Activated naive CD4-positive, alpha-beta T cell treated with Interleukin-2 at 50 U/mL for 16 hours (primary cell): ENCODE measurements at places on chromosomes 5 and 9.

- DNase-seq: no peak
These were observed 283.7 kb downstream of the TLR4 start for GRCh38 chr9:117987945-117988344.

DNA sequence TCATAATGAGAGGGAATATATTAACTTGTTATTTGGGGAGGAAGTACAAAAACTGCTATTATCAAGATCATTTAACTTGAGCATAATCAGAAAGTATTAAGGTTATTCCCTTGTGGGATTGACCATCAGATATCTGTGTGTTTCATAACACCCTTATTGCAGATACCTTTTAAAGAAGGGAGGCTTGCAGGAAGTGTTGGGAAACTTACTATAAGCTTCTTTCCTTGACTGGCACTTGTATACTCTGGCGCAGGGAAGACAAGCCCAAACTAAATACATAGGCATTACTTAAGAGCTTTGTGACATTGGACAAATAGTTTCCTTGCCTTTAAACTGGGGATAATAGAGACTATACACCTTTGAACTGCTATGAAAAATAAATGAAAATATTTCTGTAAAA is 50.9 kb downstream of the PIK3R1 start:
- no peak for DNase-seq

DNA sequence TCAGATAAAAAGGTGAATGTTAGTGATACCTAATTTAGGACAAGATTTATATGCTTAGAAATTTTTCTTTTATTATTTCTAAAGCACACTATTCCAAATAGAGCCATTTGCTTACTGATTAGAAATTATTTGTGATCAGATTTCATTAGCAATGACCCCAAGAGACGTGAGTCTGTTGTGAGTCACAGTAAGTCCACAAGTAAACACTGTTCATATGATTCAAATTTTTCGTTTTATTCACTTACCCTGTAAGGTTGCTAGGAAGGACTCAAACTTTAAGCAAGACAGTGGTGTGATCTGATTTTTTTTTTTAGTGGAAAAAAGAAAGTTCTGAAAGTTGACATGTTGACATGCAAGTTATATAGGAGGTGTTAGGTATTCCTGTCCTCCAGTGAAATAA is 1.2 kb downstream of the CARD6 start:
- no peak for DNase-seq

DNA sequence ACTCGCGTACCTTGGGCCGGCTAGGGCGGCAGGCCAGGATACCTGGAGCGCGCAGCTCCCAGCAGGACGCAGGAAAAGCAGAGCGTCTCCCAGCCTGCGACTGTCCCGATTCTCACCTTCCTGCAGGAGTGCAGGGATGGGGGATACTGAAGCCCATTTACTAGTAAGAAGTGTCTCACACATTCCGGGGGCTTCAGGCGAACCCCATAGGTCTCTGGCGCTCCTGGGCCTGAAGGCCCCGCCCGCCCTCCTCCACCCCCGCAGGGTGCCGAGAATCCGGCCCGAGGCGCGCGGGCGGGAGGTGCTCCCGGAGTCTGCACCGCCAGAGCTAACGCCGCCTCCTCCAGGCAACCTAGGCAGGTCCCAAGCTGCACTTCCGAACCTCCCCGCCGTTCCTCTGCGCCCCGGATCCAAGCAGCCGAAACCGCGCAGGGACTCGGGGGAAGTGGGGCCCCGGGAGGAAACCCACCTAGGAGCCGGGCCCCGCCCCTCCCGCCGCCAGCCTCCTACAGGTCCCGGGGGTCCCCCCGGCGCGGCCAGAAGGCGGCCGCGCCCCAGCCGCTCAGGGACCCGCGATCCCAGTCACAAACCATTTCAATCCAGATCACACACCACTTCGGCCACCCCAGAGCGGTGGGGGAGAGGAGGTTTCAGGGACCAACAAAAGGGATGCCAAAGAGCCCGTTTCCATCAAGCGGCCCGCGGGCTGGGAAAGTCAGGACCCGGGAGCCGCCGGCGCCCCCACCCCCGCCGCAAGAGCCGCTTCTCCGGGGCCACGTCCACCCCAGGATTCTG is 1.2 kb downstream of the ROR2 start:
- peak; percentile 29 for DNase-seq

DNA sequence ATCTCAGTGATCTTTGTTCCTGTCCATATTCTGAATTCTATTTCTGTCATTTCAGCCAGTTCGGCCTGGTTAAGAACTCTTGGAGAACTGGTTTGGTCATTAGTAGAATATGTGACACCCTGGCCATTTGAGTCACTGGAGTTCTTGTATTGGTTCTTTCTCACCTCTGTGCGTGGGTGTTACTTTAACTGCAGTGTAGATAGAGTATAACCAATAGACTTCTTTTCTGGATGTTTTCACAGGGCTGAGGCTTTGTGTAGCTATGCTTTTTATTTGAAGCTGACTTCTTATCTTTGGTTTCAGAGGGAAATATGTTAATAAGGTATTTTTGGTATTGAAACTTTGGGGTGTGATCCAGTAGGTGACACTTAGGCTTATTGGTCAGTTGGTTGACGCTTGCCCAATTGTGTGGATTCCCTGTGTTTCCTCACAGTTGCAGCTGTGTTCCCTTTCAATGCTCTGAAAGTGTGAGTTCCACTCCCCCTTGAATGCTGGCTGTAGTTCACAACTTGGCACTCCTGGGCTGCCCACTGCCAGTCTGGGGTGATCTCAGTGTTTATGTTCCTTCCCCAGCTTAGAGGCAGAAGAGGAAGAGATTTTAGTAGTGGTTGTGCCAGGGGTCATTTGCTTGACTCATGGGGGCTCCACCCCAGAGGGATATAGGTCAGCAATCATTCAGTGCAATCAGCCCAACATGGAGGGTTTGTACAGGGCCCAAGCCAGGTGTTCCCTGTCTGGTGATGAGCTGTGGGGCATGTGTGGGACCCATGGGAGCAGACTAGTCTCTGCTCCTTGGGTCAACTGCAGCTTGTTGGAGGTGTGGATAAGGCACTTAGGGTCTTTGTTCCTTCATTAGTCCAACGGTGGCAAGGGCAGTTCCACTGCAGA is 34.9 kb upstream of the TEK start:
- no peak for DNase-seq

GRCh38 chr5:50691399-50692016 is 25.1 kb downstream of the PARP8 start:
- DNase-seq: no peak

DNA sequence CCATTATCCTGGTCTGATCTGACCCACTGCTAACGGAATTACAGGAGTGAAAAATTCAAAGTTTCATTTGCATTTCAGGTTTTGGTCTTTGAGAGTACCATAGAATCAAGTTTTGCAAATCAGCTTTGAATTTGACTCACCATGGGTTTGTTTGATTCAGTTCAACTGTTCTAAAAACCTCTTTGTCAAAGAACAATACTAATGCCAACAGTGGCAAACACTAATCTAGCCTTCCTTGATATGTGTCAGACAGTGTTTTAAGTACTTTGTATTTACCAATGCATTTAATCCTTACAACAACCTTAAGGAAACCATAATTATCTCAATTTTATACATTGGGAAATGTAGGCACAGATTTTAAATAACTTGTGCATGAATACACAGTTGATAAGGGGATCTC is 10.1 kb upstream of the FSD1L start:
- no peak for DNase-seq

DNA sequence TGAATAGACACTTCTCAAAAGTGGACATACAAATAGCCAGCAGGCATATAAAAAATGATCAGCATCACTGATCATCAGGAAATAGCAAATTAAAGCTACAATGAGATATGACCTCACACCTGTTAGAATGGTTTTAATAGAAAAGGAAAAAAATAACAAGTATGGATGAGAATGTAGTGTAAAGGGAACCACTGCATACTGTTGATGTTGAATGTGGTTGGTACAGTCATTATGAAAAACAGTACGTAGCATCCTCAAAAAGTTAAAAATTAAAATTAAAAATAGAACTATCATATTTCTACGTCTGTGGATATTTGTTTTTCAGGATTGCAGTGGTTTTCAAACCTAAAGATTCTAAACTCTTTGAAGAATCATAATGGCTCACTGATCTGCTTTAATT is 215.1 kb upstream of the NREP start:
- no peak for DNase-seq

DNA sequence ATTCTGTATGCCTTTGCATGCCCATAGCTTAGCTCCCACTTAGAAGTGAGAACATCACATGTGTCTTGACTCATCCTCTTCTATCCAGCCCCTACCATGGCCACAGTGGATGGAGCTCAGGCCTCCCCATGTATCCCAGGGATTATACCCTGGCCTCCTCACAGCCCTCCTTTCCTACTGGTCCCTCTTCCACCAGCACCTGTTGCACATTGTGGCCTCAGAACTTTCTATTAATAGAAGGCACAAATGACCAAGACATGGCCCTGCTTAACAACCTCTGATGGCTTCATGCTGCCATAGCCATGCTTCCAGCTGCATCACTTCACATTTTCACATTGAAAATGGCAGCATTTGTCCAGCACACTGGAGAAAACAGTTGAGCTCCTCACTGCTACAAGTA is 315.4 kb downstream of the CDK5RAP2 start:
- no peak for DNase-seq

DNA sequence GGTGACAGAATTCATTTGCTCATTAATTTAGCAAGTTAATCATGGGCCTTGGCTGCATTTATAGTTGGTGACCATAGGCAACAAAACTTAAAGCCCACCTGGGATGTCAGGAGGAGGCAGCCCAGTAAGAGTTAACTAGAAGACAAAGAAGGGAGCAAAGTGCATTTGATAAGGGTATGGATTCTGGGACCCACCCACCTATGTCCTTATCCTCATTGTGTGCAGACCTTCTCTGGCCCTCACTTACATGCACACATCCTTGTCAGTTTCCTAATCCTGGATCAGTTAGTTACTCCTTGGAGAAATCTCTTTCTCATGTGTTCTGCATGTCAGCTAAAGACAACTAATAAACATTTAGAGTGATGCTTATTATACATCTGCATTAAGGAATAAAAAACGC is 24.6 kb downstream of the MEF2C start:
- DNase-seq: no peak

DNA sequence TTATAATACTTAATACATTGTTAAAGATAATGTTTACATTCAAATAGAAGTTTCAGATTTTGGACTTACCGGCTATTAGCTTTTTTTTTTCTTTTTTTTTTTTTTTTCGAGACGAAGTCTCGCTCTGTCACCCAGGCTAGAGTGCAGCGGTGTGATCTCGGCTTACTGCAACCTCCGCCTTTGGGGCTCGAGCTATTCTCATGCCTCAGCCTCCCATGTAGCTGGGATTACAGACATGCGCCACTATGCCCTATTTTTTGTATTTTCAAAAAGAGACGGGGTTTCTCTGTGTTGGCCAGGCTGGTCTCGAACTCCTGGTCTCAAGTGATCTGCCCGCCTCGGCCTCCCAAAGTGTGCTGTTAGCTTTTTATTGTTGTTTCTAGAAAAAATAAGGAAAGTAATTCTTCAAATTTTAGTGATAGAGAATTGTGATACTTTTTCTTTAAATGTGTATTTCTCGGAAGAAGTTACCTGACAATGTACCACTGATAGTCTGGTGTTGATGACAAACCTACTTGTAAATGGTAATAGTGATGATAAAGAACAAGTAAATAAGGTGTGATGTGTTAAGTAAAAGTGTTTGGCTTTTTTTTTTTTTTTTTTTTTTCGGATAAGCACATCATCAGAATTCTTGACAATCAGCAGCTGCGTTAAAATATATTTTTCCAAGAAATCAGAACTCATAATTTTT is 2.7 kb downstream of the CDC42SE2 start:
- DNase-seq: peak; percentile 52

DNA sequence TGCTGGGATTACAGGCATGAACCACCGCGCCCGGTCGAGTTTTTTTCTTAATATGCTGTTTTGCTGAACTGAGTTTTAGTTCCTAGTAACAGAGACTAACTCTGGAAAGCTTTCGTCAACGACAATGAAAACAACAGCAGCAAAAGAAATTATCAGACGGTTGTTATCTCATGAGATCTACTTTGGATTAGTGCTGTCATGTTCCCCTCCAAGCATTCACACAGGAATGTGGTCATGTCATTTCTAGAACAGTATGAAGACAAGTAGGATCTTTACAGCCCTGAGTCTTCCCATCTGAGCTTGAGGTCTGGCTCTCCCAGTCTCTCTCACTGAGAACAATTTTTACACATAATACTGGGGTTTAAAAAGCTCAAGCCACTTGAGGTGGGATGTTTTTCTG is 4.0 kb upstream of the ANKRD33B start:
- no peak for DNase-seq

DNA sequence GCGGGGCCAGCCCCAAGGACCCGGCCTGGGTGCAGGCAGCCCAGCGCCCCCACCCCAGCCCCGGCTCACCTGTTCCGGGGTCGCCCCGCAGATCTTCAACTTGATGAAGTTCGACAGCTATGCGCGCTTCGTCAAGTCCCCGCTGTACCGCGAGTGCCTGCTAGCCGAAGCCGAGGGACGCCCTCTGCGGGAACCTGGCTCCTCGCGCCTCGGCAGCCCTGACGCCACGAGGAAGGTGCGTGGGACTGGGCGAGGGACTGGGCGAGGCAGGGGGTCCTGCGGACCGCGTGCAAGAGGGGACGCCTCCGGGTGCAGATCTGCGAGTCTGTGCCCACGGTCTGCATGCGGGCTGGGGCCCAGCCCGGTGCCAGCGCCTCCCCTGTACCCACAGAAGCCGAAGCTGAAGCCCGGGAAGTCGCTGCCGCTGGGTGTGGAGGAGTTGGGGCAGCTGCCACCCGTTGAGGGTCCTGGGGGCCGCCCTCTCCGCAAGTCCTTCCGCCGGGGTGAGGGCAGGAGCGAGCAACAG is 9.7 kb downstream of the RGS14 start:
- DNase-seq: no peak

- no peak for DNase-seq
These were observed 570.3 kb downstream of the EBF1 start for GRCh38 chr5:158529454-158529853.

DNA sequence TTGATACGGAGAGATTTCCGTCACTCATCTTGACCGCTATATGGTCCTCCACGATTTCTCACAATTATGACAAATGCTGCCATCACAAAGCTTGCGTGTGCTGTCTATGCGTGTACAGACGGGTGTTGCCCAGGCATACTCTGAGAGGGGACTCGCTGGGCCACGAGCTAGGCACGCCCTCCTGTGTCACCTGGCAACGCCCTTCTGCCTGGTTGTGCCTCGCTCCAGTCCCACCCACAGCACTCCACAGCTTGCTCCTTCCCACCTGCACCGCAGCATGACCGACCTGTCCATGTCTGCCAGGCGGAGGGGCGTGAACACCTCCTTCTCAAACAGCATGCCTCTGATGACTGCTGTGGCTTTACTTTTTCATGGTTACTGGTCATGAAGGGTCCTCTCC is 55.6 kb downstream of the CAMSAP1 start:
- no peak for DNase-seq

- DNase-seq: no peak
These were observed 126.9 kb upstream of the MAP3K1 start for GRCh38 chr5:56688402-56688801.

- DNase-seq: no peak
These were observed 107.6 kb downstream of the ADRB2 start for GRCh38 chr5:148933903-148934432.

DNA sequence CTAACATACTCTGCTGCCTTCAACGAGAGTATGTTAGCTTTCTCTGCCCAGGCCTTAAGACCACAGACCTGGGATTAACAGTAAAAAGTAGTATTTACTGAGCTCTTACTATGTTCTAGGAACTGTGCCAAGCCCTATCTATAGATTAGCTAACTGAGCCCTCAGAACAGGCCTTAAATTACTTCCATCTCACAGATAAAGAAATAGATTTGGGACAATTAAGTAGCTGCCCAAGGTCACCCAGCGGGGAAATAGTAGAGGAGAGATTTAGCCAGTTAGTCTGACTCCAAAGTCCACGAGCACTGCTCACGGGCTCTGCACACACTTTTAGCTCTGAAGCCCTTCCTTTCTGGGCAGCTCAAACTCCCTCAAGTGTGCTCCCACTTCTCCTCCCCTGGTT is 64.5 kb upstream of the EQTN start:
- DNase-seq: no peak

- no peak for DNase-seq
These were observed 89.2 kb upstream of the PTCH1 start for GRCh38 chr9:95605816-95606488.
